ENCODE measurements at places on chromosomes 2 and 18. TPM values are rescaled to one million over a fixed set of nuclear protein-coding genes. Genes with fewer than 3 reads are reported as not detected.

DSC3 gene
- total RNA-seq: 0.10 TPM

PAPOLG gene
- total RNA-seq: 8.2 TPM

IL37 gene
- not detected for total RNA-seq

SERPINB5 gene
- not detected for total RNA-seq

CSRNP3 gene
- total RNA-seq: 4.2 TPM

ARHGAP15 gene
- 4.2 TPM for total RNA-seq

ARL5A gene
- 60.7 TPM for total RNA-seq

RTP5 gene
- not detected for total RNA-seq

SPDYA gene
- 0.15 TPM for total RNA-seq

UGT1A10 gene
- total RNA-seq: not detected

MITD1 gene
- total RNA-seq: 13.8 TPM

RESP18 gene
- total RNA-seq: not detected

EHBP1 gene
- 21.8 TPM for total RNA-seq

SERPINB7 gene
- not detected for total RNA-seq

EML6 gene
- total RNA-seq: 0.59 TPM

C1GALT1C1L gene
- total RNA-seq: 0.64 TPM

NDUFV2 gene
- 496 TPM for total RNA-seq

SEC11C gene
- 23.2 TPM for total RNA-seq

ANKMY1 gene
- 5.1 TPM for total RNA-seq

FAM237A gene
- total RNA-seq: 2.0 TPM

UGT1A5 gene
- not detected for total RNA-seq

ANO7 gene
- total RNA-seq: 1.1 TPM

COLEC11 gene
- total RNA-seq: 2.1 TPM

IL36B gene
- not detected for total RNA-seq

ABCB11 gene
- total RNA-seq: 0.25 TPM

TEX44 gene
- not detected for total RNA-seq

GALR1 gene
- total RNA-seq: not detected

CKAP2L gene
- 0.10 TPM for total RNA-seq

PIEZO2 gene
- total RNA-seq: 1.1 TPM

FBXO36 gene
- total RNA-seq: 0.55 TPM

GALNT14 gene
- total RNA-seq: 0.45 TPM

SCN9A gene
- total RNA-seq: 1.3 TPM

TIGD1 gene
- 1.7 TPM for total RNA-seq

DES gene
- total RNA-seq: 14,457 TPM

YES1 gene
- total RNA-seq: 23.4 TPM

PSMA8 gene
- 0.20 TPM for total RNA-seq

KLHL14 gene
- 0.07 TPM for total RNA-seq

PHOSPHO2 gene
- 3.4 TPM for total RNA-seq

ARID5A gene
- total RNA-seq: 6.9 TPM

BUB1 gene
- 0.82 TPM for total RNA-seq

OR6B2 gene
- not detected for total RNA-seq

ARPC2 gene
- total RNA-seq: 139 TPM

LIPG gene
- not detected for total RNA-seq

NETO1 gene
- total RNA-seq: not detected

EIPR1 gene
- 9.6 TPM for total RNA-seq

MOB4 gene
- total RNA-seq: 33.0 TPM

SERPINB10 gene
- not detected for total RNA-seq

MAPRE2 gene
- total RNA-seq: 111 TPM

ARL4C gene
- total RNA-seq: 1.5 TPM

KIF5C gene
- 0.52 TPM for total RNA-seq

IHH gene
- not detected for total RNA-seq

SNORC gene
- total RNA-seq: 1.3 TPM

FAM110C gene
- total RNA-seq: 5.2 TPM

TGFA gene
- 1.1 TPM for total RNA-seq

KCNJ13 gene
- not detected for total RNA-seq

RSAD2 gene
- total RNA-seq: 4.8 TPM

RPL31 gene
- total RNA-seq: 703 TPM
